WTC11 (cell line): ENCODE measurements at places on chromosomes 7 and 10. TPM values are rescaled to one million over a fixed set of nuclear protein-coding genes. Genes with fewer than 3 reads are reported as not detected.

Gene TSPAN33
- 30.0 to 42.9 TPM (median 39.8 TPM) in 3 replicates for total RNA-seq

Gene RARRES2
- total RNA-seq: 193 to 230 TPM (median 197 TPM) in 3 replicates

DNA sequence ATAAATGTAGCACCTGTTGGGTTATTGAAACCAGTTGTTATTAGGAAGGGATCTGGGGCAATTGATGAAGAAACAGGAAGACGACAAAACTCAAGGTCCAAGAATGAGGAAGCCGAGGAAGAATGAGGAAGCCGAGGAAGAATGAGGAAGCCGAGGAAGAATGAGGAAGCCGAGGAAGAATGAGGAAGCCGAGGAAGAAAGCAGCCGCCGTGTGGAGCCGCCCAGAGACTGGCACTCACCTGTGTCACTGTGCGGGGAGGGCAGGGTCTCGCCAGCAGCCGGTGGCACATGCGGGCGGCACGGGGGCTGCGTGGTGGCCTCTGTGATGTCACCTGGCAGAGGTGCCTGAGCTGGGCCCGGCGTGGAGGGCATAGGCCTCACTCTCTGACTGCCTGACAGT lies 71.1 kb upstream of the CFAP46 start:
- DNase-seq: no peak

- DNase-seq: no peak
These were observed 77.1 kb downstream of the MPLKIP start for GRCh38 chr7:40057292-40057691.

GRCh38 chr10:3813267-3813666 lies 28.3 kb upstream of the KLF6 start:
- DNase-seq: no peak

GRCh38 chr7:120014925-120015465 lies 258.0 kb upstream of the KCND2 start:
- no peak for DNase-seq

GRCh38 chr10:68296843-68297663 lies 34.8 kb upstream of the HNRNPH3 start:
- no peak for DNase-seq
